ENCODE measurements at places on chromosomes 1 and 21.

- DNase-seq: no peak
These were observed 36.4 kb upstream of the TRABD2B start for GRCh38 chr1:48033495-48034045.

GRCh38 chr1:51750729-51751128, 127.8 kb downstream of the NRDC start:
- DNase-seq: no peak

DNA sequence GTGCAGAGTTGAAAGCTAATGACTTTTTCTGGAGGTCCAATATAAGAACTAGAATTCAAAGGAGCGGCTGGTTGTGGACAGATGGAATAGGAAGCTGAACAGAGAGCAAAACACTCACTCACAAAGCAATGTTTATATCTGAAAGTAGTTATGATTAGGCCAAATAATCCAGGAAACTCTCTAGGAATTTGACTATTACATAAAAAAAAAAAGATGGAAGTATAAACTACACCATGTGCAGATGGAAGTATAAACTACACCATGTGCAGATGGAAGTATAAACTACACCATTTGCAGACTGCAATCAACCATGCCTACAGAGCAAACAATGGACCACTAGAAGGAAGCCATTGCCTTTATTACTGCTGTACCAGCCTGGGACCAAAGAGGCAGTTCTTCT, 771.1 kb downstream of the BRINP3 start:
- no peak for DNase-seq

- DNase-seq: no peak
These were observed 186.6 kb downstream of the KAZN start for GRCh38 chr1:14784790-14785773.

DNA sequence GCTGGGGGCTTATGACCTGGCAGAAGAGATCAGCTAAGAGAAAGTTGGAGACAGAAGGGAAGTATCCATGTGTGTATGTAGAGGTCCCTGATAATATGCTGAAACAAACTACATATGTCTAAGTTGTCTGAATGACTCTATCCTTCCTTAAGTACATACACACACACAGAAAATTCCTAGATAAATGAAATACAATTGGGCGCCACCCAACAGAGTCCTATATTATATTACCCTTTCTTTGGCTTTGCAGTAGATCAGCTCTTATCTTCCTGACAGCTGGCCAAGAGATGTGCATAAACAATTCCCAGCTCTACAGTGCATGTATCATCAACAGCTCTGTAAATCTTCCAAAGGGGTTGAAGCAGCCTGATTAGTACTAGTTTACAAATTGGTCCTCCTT, 40.1 kb downstream of the SORT1 start:
- DNase-seq: no peak

DNA sequence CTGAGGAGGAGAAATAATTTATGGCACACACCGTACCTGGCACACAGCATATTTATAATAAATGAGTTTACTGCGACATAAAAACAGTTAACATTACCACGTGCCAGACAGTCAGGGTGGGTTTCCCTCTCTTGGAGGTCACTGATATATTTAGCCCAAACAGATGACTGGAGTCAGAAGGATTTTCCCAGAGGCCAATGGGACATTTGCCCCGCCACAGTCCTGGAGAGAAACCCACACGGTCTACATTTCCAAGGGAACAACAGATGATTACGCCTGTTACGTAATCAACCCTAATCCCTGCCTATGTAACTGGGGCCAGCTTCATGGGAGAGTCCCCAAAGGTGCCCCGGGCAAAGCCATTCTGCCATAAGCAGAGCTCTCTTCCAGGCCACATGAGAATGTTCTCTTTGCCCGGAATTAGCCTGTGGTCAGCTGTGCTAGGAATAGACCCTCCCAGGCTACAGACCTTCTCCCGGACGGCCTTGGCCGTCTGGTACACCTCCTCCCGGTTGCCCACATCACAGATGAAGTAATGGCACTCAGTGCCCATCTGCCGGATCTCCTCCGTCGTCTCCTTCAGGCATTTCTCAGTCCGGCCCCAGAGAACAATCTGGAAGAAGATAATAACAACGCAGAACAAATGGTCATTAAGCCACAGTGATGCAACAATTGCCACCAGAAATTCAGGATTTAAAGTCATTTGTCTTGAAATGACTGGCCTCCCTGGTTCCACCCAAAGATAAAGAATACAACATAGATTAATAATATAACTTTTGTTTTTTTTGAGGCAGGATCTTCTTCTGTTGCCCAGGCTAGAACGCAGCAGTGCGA, 37.7 kb downstream of the DHRS3 start:
- no peak for DNase-seq

All from CD4-positive, alpha-beta T cell treated with Interleukin-2 at 100 ng/mL for 4 hours (primary cell).